ENCODE measurements at places on chromosomes 12 and 14.

GRCh38 chr14:93137864-93138263 is 22.1 kb upstream of the ITPK1 start:
- DNase-seq: no peak

GRCh38 chr14:25150401-25150800 is 100.5 kb upstream of the STXBP6 start:
- DNase-seq: no peak

DNA sequence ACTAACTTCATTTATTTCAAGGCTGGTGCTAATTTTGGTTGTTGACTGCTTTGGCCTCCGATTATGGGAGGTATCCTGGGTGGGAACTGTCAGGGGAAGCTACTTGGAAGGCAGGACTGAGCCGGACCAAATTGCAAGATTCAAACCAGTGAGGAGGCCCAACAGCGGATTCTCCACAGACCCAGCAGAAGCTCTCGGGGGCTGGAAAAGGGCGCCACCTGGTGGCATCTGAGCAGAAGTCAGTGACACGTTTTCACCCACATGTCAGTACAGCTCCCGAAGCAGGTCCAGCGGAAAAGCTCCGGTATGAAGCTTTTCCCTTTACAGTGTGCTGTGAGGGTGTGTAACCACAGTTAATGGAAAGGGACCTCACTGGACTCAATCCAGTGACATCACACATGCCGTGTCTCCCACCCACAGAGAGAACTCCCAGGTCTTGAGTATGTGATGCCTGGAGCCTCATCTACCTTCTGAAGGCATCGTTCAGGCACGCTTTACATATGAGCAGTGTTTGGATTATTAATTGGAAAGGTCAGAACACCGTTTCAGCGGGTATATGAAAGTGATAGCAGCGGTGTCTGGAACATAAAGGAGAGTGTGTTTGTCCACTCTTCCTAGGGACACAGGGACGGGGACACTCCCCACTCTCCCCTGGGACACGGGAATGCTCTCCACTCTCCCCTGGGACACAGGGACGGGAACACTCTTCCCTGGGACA is 3.6 kb upstream of the P2RX2 start:
- peak; percentile 68 for DNase-seq

- no peak for DNase-seq
Observed at GRCh38 chr14:59306775-59307174, 118.3 kb downstream of the DAAM1 start.

- no peak for DNase-seq
Observed at GRCh38 chr12:227286-227915, 13.4 kb upstream of the SLC6A12 start.

GRCh38 chr12:108102363-108102762 is 26.7 kb upstream of the WSCD2 start:
- DNase-seq: no peak

DNA sequence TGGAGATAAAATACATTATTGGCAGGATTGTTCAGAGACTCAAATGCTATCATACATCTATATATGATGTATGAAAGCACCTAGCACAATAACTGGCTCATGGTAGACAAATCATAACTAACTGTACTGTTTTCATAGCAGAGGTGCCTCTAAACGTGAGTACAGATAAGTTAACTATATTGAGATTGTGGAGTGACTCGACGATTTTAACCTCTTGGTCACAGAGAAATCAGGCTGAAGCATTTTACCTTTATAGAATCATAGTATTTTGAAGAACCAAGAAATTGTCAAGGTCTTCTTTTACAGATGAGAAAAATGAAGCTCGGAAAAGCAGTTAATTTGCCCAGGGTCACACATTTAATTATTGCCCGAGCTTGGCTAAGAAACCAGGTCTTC is 666 bp upstream of the DERA start:
- DNase-seq: no peak

DNA sequence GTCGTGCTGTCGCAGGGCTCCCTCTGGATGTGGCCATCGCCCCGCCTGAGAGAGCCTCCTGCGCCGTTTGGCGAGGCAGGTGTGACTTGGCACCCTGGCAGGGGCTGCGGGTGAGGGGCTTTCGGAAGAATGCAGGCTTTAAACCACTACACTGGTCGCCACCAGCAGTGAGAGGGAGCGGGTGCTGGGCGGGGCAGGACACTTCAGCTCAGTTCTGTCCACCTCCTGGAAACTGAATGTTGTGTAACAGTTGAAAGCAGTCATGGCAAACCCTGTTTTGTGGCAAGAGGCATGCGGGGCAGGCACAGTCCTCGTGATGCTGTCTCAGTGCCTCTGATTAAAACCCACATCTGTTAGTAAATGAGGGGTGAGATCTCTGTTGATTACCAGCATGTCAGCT is 55.9 kb downstream of the AACS start:
- DNase-seq: no peak

GRCh38 chr12:16266085-16266484 is 11.4 kb downstream of the SLC15A5 start:
- DNase-seq: no peak

Data from activated T-helper 1 cell treated with anti-CD3 and anti-CD28 coated beads, Interleukin-2, amount 50 U/mL, for 16 hours (primary cell).